ENCODE measurements at places on chromosomes 6 and 20. TPM values are rescaled to one million over a fixed set of nuclear protein-coding genes. Genes with fewer than 3 reads are reported as not detected.

The SMPDL3A gene
- polyA plus RNA-seq = 84.4 TPM

The ABRACL gene
- 40.4 TPM for polyA plus RNA-seq

The GJA10 gene
- not detected for polyA plus RNA-seq

The COL21A1 gene
- polyA plus RNA-seq = 0.35 TPM

The SMLR1 gene
- polyA plus RNA-seq = not detected

The TRIM38 gene
- 9.1 TPM for polyA plus RNA-seq

The TRIM31 gene
- polyA plus RNA-seq = not detected

The C20orf141 gene
- not detected for polyA plus RNA-seq

The SH3BGRL2 gene
- polyA plus RNA-seq = 4.4 TPM

The DLL1 gene
- 0.07 TPM for polyA plus RNA-seq

The RIOK1 gene
- 12.4 TPM for polyA plus RNA-seq

The PBOV1 gene
- polyA plus RNA-seq = not detected

The DNAAF9 gene
- 15.0 TPM for polyA plus RNA-seq

The BPI gene
- polyA plus RNA-seq = 0.04 TPM

The CARMIL1 gene
- 0.55 TPM for polyA plus RNA-seq

The ULBP3 gene
- 13.1 TPM for polyA plus RNA-seq

The PPP1R14C gene
- not detected for polyA plus RNA-seq

The GCNT2 gene
- 1.6 TPM for polyA plus RNA-seq

The BMP5 gene
- 0.26 TPM for polyA plus RNA-seq

The FAM217A gene
- not detected for polyA plus RNA-seq

The GABRR2 gene
- 0.12 TPM for polyA plus RNA-seq

The CENPQ gene
- 3.4 TPM for polyA plus RNA-seq

The PGC gene
- polyA plus RNA-seq = not detected

The EPPIN gene
- polyA plus RNA-seq = not detected

The KHDC1L gene
- 0.22 TPM for polyA plus RNA-seq
